ENCODE measurements at places on chromosomes 4 and X. TPM values are rescaled to one million over a fixed set of nuclear protein-coding genes. Genes with fewer than 3 reads are reported as not detected.

GRCh38 chr4:6926681-6927478 is 17.3 kb downstream of the TBC1D14 start:
- no peak overlapping the region for H3K4me3 ChIP-seq
- DNase-seq, result no peak
- peaks cover 18% of the 10 kb centered on the region for H3K36me3 ChIP-seq
- H3K4me1 ChIP-seq, result peaks cover 35% of the 10 kb centered on the region

DNA sequence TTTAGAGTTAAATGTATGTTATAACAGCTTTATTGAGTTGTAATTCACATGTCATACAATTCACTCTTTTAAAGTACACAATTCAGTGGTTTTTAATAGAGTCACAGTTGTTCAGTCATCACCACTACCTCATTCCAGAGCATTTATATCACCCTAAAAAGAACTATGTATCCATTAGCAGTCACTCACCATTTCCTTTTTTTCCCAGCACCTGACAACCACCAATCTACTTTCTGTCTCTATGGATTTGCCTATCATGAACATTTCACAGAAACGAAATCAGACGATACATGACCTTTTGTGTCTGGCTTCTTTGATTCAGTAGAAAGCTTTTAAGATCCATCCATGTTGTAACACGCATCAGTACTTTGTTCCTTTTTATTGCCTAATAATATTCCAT is 52.9 kb upstream of the FRAS1 start:
- no peak overlapping the region for H3K4me3 ChIP-seq
- no peak overlapping the region for H3K27ac ChIP-seq
- no peaks in the 10 kb centered on the region for H3K36me3 ChIP-seq
- no peaks in the 10 kb centered on the region for H3K27me3 ChIP-seq
- no peaks in the 10 kb centered on the region for H3K4me1 ChIP-seq

GRCh38 chr4:38860788-38861424 is 4.3 kb upstream of the TLR6 start:
- H3K27me3 ChIP-seq, result no peaks in the 10 kb centered on the region
- peaks cover 8% of the 10 kb centered on the region for H3K4me1 ChIP-seq
- no peak overlapping the region for H3K4me3 ChIP-seq

DNA sequence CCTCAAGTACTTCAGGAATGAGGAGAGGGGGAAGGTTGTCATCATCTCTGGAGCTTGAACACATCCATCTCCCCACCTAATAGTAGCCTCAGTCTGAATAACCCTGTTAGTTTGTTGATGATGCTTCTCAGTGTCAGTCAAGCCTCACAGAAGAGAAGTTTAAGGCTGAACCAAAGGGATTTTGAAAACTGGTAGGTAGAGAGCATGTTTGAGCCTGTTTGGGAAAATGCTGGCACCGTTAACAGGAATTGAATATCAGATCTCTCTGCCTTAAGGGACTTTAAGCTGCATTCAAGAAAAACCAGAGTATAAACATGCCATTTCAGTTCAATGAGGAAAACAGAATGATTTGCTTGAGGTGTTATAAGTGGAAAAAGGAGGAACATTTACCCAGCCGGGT is 73.1 kb downstream of the MAPK10 start:
- no peaks in the 10 kb centered on the region for H3K27me3 ChIP-seq
- no peaks in the 10 kb centered on the region for H3K36me3 ChIP-seq
- no peak for DNase-seq

GRCh38 chrX:39757971-39758370 is 339.8 kb downstream of the BCOR start:
- no peak for DNase-seq
- no peak overlapping the region for H3K27ac ChIP-seq
- peaks cover 12% of the 10 kb centered on the region for H3K4me1 ChIP-seq

- H3K4me3 ChIP-seq, result no peak overlapping the region
- no peak for DNase-seq
- no peaks in the 10 kb centered on the region for H3K27me3 ChIP-seq
- H3K36me3 ChIP-seq, result no peaks in the 10 kb centered on the region
Observed at GRCh38 chr4:184408021-184408683, 66.2 kb downstream of the IRF2 start.

DNA sequence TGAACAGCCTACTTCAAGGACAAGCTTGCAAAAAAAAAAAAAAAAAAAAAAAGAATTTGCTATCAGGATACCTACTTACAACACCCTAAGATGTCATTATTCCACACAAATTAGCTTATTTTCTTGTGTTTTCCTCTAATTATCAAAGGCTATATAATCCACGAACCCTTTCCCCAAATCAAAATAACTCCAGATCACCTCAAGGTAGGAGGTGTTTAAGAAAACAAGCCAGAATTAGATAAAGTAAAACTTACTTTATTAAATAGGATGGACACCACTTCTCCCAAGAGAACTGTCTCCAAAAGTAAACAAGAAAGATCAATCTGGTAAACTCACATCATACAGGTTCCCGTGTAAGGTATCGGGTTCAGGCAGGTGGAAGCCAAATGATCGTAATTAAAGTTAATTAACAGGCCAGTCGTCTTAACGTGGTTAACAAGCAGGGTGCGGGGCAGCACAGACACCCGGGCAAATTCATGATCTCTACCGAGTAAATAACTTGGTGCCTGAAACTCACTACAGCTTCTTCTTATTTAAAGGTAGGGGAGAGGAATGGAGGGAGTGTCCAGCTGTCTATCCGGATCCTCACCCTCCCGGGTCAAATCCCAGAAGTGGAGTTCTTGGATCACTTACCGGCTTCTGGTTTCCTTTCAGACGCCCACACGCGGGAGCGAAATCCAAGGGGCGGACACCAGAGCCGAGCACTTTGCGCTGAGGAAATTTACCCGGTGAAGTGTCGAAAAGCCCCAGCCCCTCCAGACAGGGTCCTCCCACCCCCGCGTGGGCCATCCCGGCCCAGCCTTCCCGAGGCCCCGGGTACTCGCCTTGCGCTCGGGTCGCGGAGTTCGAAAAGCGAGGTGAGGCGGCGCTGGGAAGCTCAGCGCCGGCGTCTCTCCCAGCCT is 708 bp downstream of the ARAP2 start:
- peak overlapping the region; percentile 66 for H3K4me3 ChIP-seq
- H3K27me3 ChIP-seq, result no peaks in the 10 kb centered on the region
- H3K4me1 ChIP-seq, result peaks cover 4% of the 10 kb centered on the region
- no peaks in the 10 kb centered on the region for H3K36me3 ChIP-seq
- no peak for DNase-seq

DNA sequence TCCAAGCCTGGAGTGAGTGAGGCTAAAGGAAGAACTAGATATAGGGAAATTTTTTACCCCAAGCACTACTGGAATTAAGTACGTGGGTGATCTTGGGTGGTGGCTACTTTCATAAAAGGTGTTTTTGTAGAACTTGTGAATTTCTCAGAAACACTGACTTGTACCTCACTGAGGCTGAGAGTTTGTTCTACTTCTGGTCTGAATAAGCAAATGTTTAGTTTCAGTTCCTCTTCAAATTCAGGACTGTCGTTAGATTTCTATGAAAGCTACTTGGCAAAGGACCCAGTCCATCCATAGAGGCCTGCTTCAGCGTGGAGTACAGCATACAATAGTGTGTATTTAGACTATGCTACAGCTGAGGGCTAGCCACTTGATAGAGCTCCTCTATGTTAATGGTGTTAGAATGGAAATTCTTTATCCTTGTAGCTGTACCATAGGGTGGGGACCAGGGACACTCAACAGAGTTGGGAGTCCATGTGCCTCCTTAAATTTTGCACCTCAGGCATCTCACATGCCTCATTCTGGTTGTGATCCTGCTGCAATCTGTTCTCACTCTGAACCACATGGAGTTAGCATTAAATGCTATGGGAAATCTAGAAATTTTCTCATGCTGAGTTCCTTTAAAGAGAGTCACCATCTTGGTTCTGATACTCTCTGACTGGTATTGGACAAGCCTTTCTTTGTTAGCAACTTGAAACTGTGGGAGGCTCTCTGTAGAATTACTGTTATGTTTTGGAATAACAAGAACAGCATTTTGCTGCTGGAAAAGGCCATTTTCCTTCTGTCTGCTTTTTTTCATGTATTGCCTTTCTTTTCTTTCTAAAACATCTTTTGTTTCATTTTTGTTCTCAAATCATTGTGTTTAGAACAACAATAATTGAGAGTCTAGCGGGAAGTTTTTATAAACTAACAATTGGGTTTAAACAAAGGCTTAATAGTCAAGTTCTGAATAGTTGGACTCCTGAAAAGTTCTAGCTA is 86.8 kb downstream of the PDGFRA start:
- no peaks in the 10 kb centered on the region for H3K4me1 ChIP-seq
- H3K4me3 ChIP-seq, result no peak overlapping the region
- no peak overlapping the region for H3K27ac ChIP-seq
- H3K36me3 ChIP-seq, result no peaks in the 10 kb centered on the region
- no peak for DNase-seq

DNA sequence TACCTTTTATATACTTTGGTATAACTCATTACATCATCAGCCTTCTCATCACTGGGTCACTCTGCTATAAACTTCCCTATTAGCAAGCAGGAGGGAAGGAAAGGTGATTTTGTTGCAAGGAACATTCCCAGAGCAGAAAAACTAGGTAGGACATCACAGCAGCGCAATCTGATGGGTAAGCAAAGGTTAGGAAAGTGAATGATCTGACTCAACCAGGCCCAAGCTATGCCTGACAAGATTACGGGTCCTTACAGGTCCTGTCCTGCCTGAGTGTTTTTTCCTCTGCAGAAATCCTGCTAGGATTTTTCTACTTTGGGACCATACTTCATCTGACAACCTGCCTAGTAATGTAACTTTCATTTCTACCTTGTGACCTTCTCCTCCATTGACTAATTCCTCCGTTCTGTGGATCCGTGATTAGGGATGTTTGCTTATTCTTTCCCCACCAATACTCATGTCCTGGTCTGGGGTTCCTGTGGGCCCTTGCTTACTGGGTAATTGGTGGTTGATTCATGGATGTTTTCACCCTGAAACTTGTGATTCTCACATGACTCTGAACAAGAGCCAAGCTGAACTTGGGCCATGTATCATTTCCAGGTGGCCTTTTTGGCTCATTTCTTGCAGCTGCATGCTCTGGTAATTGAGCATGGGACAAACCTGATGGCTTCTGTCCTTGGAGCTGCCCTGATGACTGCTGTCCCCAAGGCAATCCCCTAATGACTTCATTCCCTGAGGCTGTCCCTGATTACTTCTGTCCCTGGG is 111.9 kb upstream of the KIT start:
- no peak overlapping the region for H3K4me3 ChIP-seq
- DNase-seq, result no peak
- no peak overlapping the region for H3K27ac ChIP-seq
- no peaks in the 10 kb centered on the region for H3K27me3 ChIP-seq
- H3K4me1 ChIP-seq, result no peaks in the 10 kb centered on the region

GRCh38 chr4:83556816-83557215 is 20.9 kb downstream of the GPAT3 start:
- H3K27ac ChIP-seq, result peak overlapping the region; percentile 64
- no peaks in the 10 kb centered on the region for H3K27me3 ChIP-seq
- H3K36me3 ChIP-seq, result no peaks in the 10 kb centered on the region
- H3K4me1 ChIP-seq, result peaks cover 45% of the 10 kb centered on the region

DNA sequence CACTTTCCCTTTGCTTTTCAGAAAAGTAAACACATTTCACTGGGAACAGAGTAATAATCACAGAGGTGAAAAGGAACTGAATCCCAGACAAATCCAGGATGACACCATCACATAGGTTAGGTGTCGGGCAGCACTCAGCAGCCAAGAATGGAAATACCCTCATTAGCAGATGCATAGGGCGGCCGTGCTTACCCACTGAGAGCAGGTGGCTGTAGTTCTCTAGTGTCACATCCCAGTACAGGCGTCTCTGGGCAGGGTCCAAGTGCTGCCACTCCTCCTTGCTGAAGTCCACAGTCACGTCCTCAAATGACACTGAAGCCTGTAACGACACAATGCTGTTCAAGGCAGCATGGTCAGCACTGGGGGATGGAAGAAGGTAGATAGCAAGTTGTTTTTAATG is 26.9 kb downstream of the ZNF41 start:
- H3K27ac ChIP-seq, result peak overlapping the region; percentile 57
- no peaks in the 10 kb centered on the region for H3K27me3 ChIP-seq
- H3K4me3 ChIP-seq, result no peak overlapping the region
- H3K4me1 ChIP-seq, result no peaks in the 10 kb centered on the region
- no peaks in the 10 kb centered on the region for H3K36me3 ChIP-seq
- DNase-seq, result peak; percentile 29

- DNase-seq, result no peak
- no peak overlapping the region for H3K27ac ChIP-seq
- no peaks in the 10 kb centered on the region for H3K36me3 ChIP-seq
- no peaks in the 10 kb centered on the region for H3K27me3 ChIP-seq
Observed at GRCh38 chr4:12679217-12679616, 804.9 kb downstream of the RAB28 start.

DNA sequence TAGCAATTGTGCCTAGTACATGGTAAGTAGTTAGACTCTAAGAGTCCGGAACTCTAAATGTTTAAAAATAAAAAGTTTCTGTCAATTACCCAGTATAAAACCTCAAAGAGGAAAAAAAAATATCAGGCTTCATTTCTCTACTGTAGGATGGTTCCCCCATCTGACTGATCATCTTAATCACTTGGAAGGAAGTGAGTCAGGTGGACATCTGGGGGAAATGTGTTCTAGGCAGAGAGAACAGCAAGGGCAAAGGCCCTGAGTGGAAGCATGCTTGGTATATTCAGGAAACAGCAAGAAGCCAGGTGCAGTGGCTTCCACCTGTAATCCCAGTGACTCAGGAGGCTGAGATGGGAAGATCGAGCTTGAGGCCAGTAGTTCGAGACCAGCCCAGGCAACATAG is 2.9 kb upstream of the EIF1AX start:
- DNase-seq, result no peak
- H3K36me3 ChIP-seq, result no peaks in the 10 kb centered on the region
- peaks cover 12% of the 10 kb centered on the region for H3K4me1 ChIP-seq

DNA sequence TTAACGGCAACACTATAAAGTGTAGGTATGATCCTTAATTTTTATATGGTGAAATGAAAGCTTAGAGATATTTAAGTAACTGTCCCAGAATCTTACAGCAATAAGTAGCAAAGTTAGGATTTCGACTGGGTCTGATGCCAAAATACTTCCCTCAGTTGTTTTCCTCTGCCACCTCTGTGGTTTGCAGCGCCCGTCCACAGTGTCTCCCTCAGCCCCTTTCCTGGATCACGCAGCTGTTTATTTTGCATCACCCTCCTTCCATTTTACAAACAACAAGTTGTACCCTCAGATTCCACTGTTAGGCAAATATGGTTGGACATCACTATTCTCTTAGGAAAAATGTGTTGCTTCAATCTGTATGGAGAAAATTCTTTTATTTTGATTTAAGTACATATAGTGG is 56.1 kb downstream of the RAPGEF2 start:
- no peak overlapping the region for H3K27ac ChIP-seq
- H3K4me1 ChIP-seq, result peaks cover 78% of the 10 kb centered on the region

GRCh38 chr4:140844061-140844460 is 87.9 kb upstream of the TBC1D9 start:
- no peaks in the 10 kb centered on the region for H3K27me3 ChIP-seq
- no peak overlapping the region for H3K4me3 ChIP-seq
- DNase-seq, result no peak

Gene RNF212
- total RNA-seq, result not detected

Gene TMSB15A
- total RNA-seq, result not detected

Gene SLC7A11
- not detected for total RNA-seq

Gene GLRA3
- total RNA-seq, result not detected

Gene USP9X
- total RNA-seq, result 90.3 TPM

Gene GAGE2A
- total RNA-seq, result not detected

Gene XK
- 2.8 TPM for total RNA-seq

Data from gastrocnemius medialis (tissue), 4 donors.